ENCODE measurements at places on chromosomes 16 and 17.

DNA sequence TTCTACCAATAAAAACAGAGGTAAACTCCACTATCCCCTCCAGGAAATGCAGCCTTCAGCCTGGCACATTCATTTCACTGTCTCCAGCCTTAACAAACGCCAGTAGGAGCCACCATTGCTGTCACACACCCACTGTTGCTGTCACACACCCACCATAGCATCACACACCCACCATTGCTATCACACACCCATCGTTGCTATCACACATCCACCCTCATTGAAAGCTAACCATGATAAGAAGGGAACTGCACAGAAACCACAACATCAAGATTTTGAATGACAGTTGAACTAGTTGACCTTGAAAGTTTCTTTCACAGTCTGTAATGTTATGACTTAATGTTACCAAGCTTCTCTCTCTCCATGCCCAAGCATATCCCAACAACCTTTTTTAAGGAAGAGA, 38.1 kb downstream of the SHCBP1 start:
- DNase-seq, result no peak

DNA sequence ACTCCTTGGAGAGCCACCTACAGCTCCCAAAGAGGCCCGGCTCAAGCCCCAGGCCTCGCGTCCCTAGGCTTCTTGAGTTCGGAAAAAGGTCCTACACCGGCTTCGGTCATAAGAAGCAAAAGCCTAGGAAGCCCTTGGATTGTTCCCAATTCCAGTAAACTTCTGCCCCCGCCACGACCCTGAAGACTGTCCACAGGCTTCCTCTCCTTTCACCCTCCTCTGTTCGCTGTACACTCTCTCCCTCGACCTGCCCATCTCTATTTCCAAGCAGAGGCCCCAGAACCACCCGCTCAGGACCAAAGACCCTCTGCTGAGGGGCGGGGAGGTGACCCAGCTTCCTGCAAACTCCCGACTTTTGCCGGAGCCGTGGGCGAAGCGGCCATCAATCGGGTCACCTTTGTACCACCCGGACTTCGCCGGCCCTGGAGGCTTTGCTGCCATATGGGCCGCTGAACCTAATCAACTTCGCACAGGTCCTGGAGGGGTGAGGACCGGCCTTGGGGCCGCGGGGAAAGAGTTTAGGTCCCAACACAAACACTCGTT, 2.7 kb downstream of the HOXB2 start:
- DNase-seq, result peak; percentile 69

GRCh38 chr16:27108826-27109665, 42.3 kb downstream of the C16orf82 start:
- no peak for DNase-seq

DNA sequence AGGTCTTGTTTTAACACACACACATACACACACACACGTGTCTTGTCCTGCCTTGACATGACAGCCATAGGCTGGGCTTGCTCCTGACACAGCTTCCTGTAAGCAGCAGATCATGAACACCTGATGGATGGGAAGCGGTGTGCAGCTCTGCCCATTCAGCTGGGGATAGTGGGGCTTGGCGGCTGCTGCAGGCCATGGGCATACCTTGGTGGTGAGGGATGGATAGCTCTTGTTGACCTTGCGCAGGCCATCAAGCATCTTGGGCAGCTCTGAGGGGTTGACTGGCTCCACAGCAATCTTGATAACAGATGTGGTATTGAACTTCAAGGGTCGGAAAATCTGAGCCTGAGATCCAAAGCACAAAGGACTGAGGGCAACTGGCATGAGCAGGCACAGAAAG, 12.0 kb downstream of the HIGD1B start:
- no peak for DNase-seq

- no peak for DNase-seq
Measured at GRCh38 chr16:28140788-28141618, 70.8 kb downstream of the XPO6 start.

GRCh38 chr17:1518410-1518809, 2.0 kb upstream of the INPP5K start:
- DNase-seq, result no peak

DNA sequence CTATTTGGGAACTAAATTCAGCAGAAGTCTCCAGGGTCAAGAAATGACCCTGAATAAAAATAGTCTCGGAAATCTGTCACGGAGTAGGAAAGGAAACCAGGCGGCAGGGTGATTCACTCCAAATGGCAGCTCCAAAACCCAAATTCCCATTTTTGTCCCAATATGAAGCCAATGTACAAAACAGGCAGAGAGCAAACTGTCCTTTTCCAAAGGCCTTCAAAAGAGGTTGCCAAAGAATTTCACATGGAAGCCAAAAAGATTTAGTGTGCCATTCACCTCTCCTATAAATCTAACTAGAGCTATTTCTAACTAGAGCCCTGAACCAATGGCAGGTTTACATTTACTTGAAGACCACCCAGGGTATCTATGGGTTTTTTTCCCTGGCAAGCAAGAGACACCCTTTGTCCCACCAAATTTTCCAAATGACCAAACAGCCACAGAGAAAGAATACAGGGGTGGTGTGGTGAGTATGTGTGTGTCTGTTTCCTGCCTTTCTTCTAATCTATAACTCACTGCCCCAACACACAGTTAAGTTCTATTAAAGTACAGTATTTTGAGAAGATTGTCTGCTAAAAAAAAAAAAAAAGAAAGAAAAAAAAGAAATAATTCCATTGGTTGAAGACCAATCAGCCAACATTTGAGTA, 6.8 kb downstream of the MYO1D start:
- no peak for DNase-seq

DNA sequence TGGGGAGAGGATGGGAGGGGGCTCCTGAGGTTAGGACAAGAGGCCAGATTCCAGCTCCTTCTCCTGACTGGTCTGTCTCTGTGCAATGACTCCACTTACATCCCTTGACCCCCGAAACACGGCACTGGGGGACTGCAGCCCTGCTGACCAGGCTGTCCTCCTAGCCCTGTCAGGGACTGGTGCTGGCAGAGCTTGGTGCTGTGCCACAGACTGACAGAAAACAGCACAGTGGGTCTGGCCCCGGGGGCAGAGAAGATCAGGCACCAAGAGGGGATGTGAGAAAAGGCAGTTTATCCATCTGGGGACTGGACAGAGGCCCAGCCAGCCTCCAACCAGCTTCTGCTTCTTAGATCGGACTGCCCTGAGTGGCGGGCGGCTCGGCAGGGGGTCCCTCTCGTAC, 19.4 kb downstream of the SLC38A7 start:
- no peak for DNase-seq

DNA sequence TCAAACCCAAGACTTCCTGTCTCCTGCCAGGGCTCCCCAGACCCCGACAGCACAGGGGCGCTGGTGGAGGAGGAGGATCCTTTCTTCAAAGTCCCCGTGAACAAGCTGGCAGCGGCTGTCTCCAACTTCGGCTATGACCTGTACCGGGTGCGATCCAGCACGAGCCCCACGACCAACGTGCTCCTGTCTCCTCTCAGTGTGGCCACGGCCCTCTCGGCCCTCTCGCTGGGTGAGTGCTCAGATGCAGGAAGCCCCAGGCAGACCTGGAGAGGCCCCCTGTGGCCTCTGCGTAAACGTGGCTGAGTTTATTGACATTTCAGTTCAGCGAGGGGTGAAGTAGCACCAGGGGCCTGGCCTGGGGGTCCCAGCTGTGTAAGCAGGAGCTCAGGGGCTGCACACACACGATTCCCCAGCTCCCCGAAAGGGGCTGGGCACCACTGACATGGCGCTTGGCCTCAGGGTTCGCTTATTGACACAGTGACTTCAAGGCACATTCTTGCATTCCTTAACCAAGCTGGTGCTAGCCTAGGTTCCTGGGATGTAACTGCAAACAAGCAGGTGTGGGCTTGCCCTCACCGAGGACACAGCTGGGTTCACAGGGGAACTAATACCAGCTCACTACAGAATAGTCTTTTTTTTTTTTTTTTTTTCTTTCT, 8.1 kb downstream of the SERPINF1 start:
- peak; percentile 95 for DNase-seq

DNA sequence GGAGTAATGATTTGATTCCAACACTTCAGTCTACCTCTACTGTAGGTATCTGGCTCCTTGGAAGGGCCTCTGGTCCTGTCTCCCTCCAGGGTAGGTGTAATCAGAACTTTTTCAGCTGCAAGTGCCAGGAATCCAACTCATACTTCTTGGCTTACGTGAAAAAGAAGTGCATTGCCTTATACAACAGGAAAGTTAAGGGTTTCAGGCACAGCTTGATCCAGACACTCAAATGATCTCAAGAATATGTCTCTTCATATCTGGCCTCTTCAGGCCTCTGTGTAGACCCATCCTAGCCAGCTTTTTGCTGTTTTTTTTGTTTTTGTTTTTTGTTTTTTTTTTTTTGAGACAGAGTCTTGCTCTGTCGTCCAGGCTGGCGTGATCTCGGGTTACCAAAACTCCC, 4.2 kb upstream of the CORO1A start:
- no peak for DNase-seq

DNA sequence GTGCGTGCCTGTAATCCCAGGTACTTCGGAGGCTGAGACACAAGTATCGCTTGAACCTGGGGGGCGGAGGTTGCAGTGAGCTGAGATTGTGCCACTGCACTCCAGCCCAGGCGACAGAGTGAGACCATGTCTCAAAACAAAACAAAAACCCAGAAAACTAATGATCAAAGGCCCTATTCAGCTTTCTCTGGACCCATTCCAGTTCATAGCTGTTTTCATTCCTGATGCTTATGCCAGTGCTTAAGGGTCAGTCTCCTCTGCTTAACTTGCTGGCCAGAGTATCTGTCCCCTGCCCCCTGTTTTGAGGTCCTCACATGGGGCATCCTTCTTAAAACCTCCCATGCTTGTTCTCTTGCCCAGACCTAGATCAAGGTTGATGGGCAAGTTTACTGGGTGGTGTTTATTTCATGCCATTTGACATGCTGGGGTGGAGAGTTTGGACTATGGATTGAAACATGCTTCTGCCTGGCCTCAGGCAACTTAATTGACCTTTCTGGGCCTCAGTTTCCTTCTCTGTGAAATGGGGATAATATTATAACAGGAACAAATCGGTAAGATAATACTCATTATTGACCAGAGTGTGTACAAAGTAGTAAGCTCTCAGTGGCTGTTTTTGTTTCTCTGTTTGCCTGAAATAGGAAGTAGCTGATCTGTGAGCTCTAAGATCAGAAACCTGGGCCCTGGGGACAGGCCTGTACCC, 369.8 kb downstream of the CPPED1 start:
- DNase-seq, result no peak

- peak; percentile 51 for DNase-seq
Measured at GRCh38 chr17:72538901-72539352, 418.1 kb downstream of the SOX9 start.

GRCh38 chr17:59503500-59503899, 61.9 kb upstream of the DHX40 start:
- no peak for DNase-seq

GRCh38 chr16:26133416-26134093, 441.8 kb downstream of the HS3ST4 start:
- DNase-seq, result peak; percentile 70

GRCh38 chr16:10625595-10626357, 45.4 kb upstream of the EMP2 start:
- no peak for DNase-seq

DNA sequence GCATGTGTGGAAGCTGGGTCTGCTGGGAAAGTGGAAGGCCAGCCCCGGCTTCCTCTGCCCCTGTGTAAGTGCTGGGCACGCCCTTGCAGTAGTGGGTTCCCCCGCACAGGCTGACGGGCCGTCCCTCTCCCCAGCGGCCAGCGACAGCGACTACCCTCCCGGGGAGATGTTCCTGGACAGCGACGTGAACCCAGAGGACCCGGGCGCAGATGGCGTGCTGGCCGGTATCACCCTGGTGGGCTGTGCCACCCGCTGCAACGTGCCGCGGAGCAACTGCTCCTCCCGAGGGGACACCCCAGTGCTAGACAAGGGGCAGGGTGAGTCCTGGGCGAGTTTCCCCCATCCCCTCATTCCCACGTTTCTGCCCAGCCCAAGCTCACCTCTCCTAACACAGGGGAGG, 5.5 kb downstream of the NME3 start:
- DNase-seq, result no peak

- no peak for DNase-seq
Measured at GRCh38 chr16:88914750-88915368, 48.4 kb upstream of the PABPN1L start.

DNA sequence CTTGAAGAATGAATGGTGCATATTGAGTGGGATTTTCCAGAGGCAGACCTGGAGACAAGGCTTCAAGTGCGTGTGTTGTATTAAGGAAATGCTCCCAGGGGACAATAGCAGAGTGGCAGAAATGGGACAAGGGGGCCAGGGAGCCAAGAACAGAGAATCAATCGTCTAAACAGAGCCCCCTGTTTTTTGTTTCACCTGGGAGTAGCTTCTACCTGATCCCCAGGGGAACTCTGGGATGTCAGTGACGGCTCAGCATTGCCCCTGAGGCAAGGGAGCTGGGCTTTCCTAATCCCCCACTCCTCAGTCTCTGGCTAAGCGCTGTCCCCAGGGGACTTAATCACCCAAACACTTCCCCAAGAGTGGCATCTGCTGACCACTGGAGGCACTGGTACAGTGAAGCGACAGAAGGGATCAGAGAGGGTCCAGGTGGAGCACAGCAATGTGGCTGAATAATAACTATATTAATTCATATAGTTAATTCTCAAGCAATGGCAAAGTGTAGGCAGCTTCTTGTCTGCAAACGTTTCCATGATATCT, 35.7 kb upstream of the C16orf78 start:
- DNase-seq, result no peak

DNA sequence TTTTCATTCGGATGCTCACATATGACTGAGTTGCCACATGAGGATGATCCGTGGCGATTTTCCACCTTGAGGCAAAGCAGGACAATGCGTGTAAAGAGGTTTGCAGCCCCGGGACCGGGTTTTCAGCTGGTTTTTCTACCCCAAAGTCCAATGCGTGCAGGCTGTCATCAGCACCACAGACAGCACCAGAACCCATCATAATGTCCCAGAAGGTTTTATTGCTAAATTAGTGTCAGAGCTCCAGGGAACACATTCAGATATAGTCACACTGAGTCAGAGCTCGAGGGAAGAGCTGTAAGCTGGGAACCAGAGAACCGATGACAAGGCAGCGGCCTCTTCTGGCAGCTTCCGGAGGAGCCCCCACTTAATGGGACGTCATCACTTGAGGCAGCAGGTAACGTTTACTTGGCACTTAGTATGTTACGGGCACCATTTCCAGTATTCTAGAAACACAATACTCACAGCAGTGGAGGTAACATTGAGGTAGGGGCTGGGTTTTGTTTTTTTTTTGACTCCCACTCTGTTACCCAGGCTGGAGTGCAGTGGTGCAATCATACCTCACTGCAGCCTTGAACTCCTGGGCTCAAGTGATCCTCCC, 8.9 kb upstream of the NAGPA start:
- peak; percentile 45 for DNase-seq

DNA sequence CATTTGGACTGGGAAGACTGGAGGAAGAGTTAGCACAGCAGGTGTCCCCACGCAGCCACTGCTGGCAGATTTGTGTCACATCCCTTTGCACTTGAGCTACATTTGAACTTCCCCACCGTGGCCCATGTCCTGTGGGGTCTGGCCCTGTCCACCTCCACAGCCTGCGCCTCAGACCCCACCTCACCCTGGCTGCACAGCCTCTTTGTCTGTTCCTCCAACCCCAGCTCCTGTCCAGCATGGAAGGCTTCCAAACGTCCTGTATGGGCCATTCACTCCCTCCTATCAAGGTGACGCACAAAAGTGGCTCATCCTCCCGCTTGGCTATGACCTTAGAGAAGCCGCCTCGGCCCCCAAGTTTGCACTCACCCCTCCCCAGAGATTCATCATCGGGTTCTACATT, 200.6 kb downstream of the FOXL1 start:
- DNase-seq, result no peak

All from ELF-1 (cell line).